Activated T-cell treated with anti-CD3 and anti-CD28 coated beads, Interleukin-2, amount 50 U/mL, for 72 hours (primary cell): ENCODE measurements at places on chromosomes 3 and 15. TPM values are rescaled to one million over a fixed set of nuclear protein-coding genes. Genes with fewer than 3 reads are reported as not detected.

GRCh38 chr3:172699031-172699430 lies 11.8 kb downstream of the NCEH1 start:
- DNase-seq: no peak

DNA sequence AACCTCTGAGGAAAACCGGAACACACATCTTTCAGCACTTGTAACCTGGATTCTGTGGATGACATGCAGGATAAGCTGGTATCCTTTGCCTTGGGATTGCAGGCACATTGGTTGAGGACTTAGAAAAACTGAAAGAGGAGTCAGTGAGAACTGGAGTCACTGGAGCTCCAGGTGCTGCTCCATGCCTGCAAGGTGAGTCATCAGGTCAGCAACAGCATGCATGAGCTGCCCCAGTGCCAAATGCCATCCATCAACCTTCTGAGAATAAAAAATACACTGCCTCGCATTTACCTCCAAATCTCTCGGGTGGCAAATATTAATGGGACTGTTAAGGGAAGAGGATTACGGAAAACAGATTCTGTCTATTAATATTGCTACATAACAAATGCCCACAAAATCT lies 729.1 kb downstream of the NTRK3 start:
- no peak for DNase-seq

GRCh38 chr3:14133876-14134275 lies 9.0 kb downstream of the TMEM43 start:
- DNase-seq: no peak

GRCh38 chr3:102258666-102259227 lies 176.1 kb upstream of the ZPLD1 start:
- no peak for DNase-seq

GRCh38 chr3:24663406-24663805 lies 168.8 kb upstream of the THRB start:
- no peak for DNase-seq

- DNase-seq: no peak
These were observed 157.4 kb downstream of the SSR3 start for GRCh38 chr3:156397534-156397933.

Gene ZNF445
- total RNA-seq: 18.4 TPM
